Activated gamma-delta T cell treated with anti-CD3 and anti-CD28 coated beads, Interleukin-2, amount 50 U/mL, for 16 hours (primary cell): ENCODE measurements at places on chromosomes 2 and 18.

GRCh38 chr2:8064603-8065002 lies 617.3 kb upstream of the ID2 start:
- no peak for DNase-seq

- no peak for DNase-seq
Observed at GRCh38 chr18:22499421-22499820, 81.7 kb upstream of the CTAGE1 start.

GRCh38 chr2:200136655-200137054 lies 169.8 kb upstream of the SPATS2L start:
- no peak for DNase-seq

- DNase-seq = no peak
Observed at GRCh38 chr2:96873651-96874096, 3.8 kb upstream of the SEMA4C start.

GRCh38 chr18:68796936-68797690 lies 767 bp upstream of the CCDC102B start:
- DNase-seq = no peak

DNA sequence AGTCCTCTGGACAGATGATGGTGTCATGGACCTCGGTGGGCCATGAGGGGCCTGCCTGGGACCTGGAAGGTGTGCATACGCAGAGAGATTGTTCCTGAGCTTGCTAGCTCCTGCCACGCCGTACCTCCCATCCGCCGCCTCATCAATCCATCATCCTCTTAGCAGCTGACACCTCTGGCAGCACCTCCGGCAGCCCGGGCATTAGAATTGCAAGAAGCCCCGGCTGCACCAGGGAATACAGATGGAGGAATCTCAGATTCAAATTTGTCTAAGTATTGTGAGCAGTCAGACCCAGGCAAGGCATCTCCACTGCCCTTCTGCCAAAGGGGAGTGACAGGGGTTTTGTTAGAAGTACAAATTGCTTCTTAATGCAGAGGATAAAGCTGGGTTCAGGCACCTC lies 4.5 kb downstream of the C1QL2 start:
- no peak for DNase-seq

DNA sequence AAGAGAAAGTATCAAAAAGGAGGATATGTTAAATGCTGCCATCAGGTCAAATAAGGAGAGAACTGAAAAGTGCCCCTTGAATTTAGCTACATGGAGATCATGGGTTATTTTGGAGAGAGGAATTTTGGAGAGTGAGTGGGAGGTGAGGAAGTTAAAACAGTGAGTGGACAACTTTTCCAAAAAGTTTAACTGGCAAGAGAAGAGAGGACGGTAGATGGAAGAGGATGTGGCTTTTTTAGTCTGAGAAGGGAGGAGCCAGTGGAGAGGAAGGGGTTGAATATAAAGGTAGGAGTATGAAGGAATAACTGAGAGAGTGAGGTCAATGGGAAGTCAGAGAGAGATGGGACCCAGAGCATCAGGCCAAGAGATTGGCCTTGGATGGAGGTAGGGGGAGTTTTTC lies 62.5 kb upstream of the NFE2L2 start:
- no peak for DNase-seq

DNA sequence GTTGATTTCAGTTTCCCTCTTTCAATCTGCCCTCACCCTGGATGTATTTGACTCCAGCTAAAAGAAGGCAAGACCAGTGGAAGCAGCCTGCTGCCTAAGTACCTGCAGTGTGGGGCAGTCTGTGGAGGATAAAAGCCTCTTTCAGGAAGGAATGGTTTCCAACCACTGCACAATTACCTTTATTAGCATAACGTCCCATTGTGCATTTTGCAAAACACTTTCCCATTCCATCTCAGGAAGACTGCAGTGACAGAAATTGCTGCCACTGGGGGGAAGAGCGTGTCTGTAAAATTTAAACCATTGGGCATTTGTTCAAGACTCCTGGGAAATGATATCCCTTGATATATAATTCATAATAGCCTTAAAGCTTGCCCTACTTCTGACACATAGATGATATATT lies 26.2 kb downstream of the CYRIA start:
- DNase-seq = no peak

- no peak for DNase-seq
Observed at GRCh38 chr2:217407362-217407761, 547.5 kb upstream of the TNP1 start.

GRCh38 chr2:98311771-98312545 lies 34.3 kb upstream of the CNGA3 start:
- no peak for DNase-seq

DNA sequence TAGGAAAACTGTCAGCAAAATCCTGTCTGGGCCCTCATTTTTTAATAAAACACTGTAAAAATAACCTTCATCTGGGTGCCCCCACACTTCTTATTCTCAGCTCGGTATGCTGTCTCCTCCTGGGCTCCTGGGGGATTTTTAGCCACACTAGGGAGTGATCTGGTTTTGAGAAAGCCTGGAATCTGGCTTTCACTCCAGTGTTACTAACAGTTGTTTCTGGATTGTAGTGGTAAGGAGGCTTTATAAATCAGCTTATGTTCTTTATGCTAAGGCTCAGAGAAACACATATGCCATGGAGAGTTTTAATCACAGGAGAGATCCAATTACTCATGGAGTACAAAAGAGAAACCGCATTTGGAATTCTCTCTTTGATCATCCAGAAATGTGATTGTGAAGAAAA lies 744.3 kb upstream of the SOX11 start:
- DNase-seq = no peak

DNA sequence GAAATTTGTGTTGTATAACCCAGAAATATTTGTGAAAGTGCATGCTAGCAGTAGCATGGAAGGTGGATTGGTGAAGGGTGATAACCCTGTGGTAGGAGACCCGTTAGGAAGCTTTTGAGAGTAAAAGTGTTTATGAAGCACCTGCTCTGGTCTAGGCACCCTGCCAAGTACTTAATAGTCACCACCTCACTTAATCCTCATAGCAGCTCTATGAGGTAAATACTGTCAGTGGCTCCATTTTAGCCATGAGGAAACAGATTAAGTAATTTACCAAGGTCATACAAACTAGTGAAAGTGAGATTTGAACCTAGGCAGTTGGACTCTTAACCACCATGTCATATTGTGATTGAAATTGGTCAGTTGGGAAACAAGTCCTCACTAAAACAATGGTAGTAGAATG lies 66.8 kb downstream of the TET3 start:
- DNase-seq = no peak

DNA sequence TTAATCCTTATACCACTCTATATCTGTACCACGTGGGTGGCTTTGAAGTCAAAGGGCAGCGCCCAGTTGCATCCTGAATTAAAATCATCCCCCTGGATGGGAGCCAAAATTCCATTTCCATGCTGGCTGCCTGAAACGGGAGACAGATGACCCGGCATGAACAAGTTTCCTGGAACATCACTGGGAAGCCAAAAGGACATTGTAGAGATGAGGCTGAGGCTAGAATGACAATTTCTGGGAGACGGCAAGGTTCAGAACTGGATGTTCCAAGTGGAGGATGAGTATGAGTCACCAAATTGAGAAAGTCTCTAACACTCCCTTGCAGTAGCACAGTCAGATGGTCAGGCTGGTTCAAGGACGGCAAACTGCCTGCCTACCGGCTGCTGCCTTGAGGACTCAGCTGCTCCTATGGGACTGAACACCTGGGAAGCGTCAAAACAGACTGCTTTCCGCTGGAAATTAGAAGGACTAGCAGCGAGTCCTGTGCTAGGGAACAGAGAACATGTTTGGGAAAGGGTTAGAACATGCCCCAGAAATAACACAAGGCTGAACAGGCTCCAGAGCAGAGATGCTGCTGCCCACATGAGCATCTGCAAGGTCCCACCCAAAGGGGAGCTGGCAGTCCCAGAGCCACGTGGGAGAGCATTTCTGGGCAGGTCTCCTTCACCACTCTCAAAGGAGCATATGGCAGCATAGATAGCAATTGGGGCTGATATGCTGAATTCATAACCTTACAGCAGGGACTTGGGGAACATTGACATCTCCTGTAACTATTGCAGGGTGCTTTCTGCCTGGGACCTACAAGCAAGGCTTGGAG lies 32.0 kb downstream of the YPEL5 start:
- no peak for DNase-seq

DNA sequence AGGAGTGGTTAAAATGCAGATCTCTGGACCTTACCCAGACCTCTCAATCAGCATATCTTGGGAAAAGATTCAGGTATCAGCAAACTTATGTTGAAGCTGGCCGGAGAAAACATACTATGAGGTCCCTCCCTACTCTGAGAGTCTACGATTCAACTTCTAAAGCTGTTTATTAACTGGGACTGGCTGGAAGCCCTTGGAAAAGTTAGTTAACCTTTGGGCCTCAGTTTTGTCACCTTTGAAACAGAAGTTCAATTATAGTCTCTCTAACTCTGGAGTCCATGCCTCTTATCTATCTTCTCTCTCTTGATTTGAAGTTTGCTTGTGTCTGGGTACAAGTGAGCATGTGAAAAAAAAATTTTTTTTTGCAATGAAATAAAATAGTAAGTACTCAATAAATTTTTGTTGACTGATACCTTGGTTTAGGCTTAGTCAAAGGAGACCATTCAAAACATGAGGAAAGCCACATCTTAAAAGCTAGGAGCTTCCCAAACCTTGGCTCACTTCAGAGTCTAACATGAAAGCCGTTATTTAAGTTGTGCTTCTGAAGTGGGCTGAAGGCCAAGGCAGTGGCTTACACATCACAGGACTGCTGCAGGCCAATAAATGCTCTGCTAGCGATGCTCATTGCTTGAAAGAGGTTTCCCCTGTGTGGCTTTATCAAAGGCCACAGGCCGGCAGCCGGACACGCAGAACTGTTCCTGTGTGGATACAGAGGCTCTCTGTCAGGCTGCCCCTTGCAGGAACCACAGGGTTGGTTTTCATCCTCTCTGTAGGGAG lies 110.6 kb upstream of the FAM136A start:
- DNase-seq = no peak

DNA sequence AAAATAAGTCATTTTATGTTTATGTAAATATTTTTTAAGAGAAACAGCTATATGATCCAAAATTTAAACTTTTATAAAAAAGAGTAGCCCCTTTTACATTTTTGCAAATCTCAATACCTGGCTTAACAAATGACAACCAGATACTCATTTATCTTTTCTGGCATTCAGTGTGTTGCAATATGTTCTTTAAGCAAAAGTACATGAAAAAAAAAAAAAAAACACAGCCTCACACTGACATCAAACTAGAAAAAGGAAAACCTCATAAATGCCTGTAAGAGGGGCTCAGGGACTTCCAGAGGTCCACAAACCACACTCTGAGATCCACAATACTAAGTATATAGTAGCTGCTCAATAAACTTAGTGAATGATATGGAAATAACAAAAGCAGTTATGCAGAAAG lies 21.9 kb downstream of the PPP4R3B start:
- no peak for DNase-seq

GRCh38 chr18:71398531-71398930 lies 1109.7 kb downstream of the SOCS6 start:
- DNase-seq = no peak
